ENCODE measurements at places on chromosomes 6 and 20. TPM values are rescaled to one million over a fixed set of nuclear protein-coding genes. Genes with fewer than 3 reads are reported as not detected.

The SF3B5 gene
- 155 TPM for total RNA-seq

The CGA gene
- not detected for total RNA-seq

DNA sequence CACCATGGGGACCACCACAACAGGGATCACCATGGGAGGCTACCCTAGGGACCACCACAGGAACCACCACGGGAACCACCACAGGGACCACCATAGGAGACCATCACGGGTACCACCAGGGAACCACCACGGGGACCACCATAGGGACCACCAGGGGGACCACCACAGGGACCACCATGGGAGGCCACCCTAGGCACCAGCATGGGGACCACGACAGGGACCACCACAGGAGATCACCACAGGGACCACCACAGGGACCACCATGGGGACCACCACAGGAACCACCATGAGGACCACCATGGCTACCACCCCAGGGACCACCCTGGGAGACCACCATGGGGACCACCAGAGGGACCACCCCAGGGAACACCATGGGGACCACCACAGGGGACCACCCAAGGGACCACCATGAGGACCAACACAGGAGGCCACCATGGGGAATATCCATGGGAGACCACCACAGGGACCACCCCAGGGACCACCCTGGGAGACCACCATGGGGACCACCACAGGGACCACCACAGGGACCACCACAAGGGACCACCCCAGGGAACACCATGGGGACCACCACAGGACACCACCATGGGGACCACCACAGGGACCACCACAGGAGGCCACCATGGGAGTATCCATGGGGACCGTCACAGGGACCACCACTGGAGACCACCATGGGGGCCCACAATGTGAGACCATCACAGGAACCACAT is 67.6 kb upstream of the MPC1 start:
- DNase-seq, result no peak

- DNase-seq, result peak; percentile 43
Measured at GRCh38 chr6:139588076-139588639, 213.7 kb upstream of the CITED2 start.

The HLA-DQB1 gene
- 0.17 TPM for total RNA-seq

GRCh38 chr6:44771647-44772415 is 384.3 kb downstream of the CDC5L start:
- no peak for DNase-seq

GRCh38 chr6:105485456-105485855 is 82.6 kb upstream of the PREP start:
- DNase-seq, result no peak

DNA sequence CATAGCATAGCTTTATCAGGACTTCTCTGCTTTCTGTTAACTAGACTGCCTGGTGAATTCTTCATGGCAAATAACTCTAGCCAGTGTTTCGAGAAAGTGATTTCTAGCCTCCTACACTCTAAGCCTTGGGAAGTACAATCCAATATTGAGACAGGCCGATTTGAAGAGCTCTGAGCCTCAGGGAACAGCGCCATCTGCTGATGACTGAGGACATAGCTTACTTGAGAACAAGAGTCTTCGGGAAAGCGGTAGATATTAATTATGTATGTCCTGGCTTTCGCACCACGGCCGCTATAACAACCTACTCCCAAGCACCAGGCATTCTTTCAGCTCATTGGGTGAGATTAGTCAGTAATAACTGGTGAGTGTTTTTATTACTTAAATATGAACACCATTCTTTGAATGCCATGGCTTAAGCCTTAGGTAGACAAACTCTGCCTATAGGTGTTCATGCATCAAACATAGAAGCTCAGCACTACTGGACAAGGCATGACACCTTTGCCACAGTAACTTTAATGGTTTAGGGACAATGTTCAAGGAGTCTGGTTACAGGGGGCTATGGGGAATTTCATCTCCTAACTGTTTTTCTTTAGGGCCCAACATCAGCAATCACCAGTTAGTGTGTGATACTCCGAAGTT is 518.6 kb downstream of the BMP2 start:
- peak; percentile 71 for DNase-seq

The DEFB116 gene
- not detected for total RNA-seq

The DUSP15 gene
- not detected for total RNA-seq

GRCh38 chr20:9600562-9600961 is 86.2 kb downstream of the LAMP5 start:
- no peak for DNase-seq

The LY6G6C gene
- not detected for total RNA-seq

The DEF6 gene
- 12.8 TPM for total RNA-seq

GRCh38 chr6:111533087-111533784 is 50.2 kb upstream of the REV3L start:
- no peak for DNase-seq

The BMP7 gene
- total RNA-seq, result not detected

The ZC2HC1B gene
- total RNA-seq, result not detected

DNA sequence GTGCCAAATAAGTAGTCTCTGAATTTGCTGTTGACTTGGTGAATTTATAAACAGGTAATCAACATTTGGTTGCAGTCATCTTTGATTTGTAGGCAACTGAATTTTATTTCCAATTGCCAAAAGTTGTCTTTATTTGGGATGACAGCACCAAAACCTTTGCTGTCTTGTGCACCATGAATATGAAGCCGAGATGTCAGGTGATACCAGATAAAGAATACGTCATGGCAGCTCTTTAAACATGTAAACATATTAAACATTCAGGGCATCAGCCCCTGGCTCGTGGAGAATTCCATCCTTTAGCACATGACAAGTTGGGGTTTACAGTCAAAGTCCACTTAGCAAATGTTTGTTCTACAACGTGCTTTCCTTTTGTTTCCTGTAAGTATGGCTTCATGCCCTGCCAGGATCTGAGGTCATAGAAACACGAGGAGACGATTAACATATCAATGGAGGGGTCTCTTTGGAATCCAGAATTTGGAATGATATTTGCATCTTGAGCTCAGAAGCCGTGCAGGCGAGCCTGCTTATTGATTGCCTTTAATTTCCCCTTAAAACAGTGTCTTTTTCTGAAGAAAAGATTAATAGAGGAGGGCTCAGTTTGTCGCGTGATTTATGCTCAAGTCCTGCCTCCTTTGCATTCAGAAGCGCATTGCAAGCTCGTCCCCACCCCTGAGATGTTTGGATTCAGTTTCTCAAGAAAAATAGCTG is 170.2 kb upstream of the ZNF217 start:
- DNase-seq, result no peak

The PDE7B gene
- total RNA-seq, result 0.50 TPM

- DNase-seq, result no peak
Measured at GRCh38 chr6:56643379-56644089, 845 bp upstream of the DST start.

- no peak for DNase-seq
Measured at GRCh38 chr6:6952484-6952883, 155.3 kb upstream of the RREB1 start.

DNA sequence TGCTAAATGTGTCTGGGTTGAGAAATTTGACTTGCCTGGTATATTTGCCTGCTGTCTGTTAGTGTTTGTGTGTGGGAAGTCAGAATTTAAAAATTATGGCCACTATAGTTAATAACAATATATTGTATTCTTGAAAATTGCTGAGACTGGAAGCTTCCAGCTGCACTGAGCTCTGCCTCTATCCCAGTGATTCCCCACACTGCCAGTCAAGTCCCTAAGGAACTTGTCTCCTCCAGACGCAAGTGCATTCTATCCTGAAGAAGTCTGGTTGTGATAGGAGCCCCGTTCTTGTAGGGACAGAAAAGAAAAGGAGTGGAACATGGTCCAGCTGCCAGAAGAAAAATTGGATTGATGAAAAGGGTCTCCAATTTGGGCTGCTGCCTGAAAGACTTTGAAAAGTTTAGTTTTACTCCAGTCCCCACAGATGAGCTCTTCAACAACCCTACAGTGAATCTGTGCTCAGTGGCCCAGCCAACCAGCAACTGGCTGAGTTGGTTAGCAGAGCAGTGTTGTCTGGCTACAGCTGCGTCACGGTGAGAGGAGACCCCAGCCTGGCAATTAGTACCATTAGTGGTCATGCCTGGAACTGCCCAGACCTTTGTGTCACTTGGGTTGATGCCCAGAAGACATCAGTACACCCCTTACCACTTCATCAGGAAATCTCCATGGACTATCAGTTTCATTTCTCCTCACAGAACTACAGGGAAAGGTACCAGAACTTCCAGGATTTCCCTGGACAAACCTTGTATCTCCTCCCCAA is 183.1 kb upstream of the MCHR2 start:
- DNase-seq, result no peak

GRCh38 chr6:144215402-144215931 is 65.2 kb downstream of the STX11 start:
- peak; percentile 17 for DNase-seq

GRCh38 chr20:60054716-60055634 is 96.8 kb downstream of the CDH26 start:
- DNase-seq, result no peak

DNA sequence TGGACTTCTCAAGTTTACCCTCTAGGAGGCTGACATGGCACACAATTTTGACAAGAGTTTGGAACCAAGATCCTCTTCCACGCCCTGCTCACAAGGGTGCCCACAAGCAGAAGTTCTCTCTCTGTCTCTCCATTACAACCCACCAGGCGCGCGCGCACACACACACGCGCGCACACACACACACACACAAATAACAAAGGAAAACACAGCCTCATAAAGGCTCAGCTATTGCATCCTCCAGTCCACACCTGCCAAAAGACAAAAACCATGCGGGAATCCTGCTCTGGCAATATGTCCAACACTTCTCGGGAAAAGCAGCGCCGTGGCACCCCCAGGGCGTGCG is 870 bp downstream of the PAK5 start:
- DNase-seq, result peak; percentile 11

DNA sequence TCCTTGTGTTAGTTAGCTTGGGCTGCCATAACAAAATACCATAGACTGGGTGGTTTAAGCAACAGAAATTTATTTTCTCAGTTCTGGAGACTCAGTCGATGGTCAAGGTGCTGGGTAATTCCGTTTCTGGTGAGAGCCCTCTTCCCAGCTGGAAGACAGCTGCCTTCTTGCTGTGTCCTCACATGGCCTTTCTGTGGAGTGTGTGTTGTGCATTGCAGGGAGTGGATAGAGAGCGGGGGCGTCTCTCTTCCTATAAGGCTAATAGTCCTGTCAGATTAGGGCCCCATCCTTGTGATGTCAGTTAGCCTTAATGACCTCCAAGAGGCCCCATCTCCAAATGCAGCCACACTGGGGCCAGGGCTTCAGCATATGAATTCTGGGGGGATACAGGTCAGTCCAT is 19.2 kb downstream of the CHMP4B start:
- no peak for DNase-seq

DNA sequence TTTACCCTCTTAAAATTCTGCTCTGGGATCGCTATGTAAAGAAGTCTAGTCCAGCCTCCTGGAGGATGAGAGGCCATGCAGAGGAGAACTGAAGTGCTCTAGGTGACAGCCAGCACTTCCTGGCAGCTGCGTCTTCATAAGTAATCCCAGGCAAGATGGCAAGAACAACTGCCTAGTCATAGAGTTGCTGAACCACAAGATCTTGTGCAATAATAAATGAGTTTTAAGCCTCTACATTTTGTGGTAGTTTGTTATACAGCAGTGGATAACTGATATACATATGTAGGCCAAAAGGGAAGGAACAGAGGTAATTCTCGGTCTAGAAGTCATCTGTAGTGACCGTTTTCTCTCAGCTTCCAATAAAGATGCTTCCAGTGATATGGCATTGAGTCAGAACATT is 103.8 kb upstream of the FLRT3 start:
- peak; percentile 67 for DNase-seq

GRCh38 chr6:37517411-37517812 is 17.7 kb upstream of the CCDC167 start:
- DNase-seq, result no peak

GRCh38 chr6:8860671-8861070 is 425.3 kb upstream of the SLC35B3 start:
- no peak for DNase-seq

- no peak for DNase-seq
Measured at GRCh38 chr6:99022039-99022609, 74.4 kb upstream of the FBXL4 start.

- DNase-seq, result no peak
Measured at GRCh38 chr6:98808541-98809210, 25.7 kb upstream of the POU3F2 start.

DNA sequence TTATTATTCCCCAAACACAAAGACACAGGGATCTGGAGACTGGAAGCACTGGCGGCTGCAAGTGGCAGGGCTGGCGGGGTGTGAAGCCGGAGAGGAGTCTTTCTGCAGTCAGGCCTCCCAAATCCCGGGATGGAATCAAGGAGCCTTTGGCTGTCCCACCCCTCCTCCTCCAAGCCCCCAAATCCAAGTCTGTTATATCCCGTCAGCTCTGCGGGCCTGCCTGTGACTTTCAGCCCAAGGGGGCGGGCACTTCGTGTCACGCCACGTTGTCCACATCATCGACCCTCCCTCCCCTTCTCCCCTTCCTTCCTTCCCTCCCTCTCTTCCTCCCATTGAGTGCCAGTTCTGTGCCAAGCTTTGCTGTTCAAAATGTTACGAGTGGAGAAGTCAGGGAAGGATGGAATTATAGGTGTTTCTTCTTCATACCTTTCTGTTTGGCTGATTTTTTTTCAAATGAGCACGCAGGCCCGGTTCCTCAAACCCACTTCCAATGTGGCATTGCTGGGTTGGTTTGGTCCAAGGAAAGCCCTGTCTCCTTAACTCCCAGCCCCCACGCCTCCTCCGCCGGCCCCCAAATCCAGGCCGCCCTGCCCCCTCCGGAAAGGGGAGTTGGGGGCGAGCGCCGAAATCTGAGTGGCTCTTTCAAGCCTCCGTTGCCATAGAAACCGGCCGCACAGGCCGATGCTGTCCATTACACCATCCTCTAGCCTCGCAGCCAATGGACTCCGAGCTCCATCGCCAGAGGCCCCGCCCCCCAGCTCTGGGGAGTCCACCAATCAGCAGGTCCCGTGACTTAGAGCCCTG is 12.7 kb downstream of the ZCCHC3 start:
- peak; percentile 36 for DNase-seq

The MCHR2 gene
- not detected for total RNA-seq

GRCh38 chr6:24313251-24314141 is 44.4 kb downstream of the DCDC2 start:
- DNase-seq, result peak; percentile 46

GRCh38 chr6:56280126-56280525 is 32.7 kb upstream of the COL21A1 start:
- no peak for DNase-seq

The OR12D2 gene
- not detected for total RNA-seq

The SLC13A3 gene
- 3.7 TPM for total RNA-seq

DNA sequence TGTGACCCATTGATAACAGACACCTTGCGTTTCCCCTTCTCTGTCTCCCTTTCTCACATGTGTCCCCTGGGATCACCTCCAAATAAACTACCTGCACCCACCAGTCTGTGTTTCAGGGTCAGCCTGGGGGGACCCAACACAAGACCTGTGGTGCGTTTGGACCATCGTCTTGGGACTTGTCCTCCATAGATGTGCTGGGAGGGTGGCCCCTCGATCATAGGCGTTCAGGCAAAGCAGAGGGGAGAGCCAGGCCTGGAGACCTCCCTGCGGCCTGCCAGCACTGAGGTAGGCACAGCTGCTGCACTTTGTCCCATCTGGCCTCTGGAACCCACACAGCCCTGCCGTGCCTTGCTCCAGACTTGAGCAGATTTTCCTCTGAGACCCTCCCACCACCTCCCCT is 18.1 kb downstream of the CST9 start:
- DNase-seq, result no peak

- peak; percentile 14 for DNase-seq
Measured at GRCh38 chr6:112249489-112249888, 4.9 kb downstream of the LAMA4 start.

- no peak for DNase-seq
Measured at GRCh38 chr6:163291622-163292021, 122.9 kb upstream of the QKI start.

Data from mammary epithelial cell (primary cell).